NCI-H1694 (cell line): ENCODE measurements at places on chromosomes 11 and 22.

GRCh38 chr11:66857234-66857926 is 516 bp downstream of the LRFN4 start:
- DNase-seq = no peak

DNA sequence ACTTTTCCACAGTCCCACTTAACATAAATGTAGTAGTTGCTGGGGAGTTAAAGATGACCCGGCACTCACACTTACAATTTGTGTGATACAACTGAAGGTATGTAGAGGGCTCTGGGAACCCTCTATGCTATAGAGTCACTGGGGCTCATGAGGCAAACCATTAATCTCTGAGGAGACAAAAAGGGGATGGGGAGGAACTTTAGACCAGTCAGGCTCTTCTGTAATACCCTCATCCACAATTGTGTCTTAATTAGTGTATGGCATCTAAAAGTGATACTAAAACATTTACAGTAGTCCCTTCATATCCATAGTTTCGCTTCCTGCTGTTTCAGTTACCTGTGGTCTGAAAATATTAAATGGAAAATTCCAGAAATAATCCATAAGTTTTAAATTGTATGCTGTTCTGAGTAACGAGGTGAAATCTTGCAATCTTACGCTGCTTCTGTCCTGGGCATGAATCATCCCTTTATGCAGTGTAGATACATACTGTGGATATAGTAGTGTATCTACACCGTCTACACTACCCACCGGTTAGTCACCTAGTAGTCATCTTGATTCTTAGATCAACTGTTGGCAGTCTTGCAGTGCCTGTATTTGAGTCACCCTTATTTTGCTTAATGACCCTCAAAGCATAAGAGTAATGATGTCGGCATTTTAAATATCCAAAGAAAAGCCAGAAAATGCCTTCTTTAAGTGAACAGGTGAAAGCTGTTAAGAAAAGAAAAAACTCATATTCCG is 12.2 kb downstream of the CBL start:
- no peak for DNase-seq

DNA sequence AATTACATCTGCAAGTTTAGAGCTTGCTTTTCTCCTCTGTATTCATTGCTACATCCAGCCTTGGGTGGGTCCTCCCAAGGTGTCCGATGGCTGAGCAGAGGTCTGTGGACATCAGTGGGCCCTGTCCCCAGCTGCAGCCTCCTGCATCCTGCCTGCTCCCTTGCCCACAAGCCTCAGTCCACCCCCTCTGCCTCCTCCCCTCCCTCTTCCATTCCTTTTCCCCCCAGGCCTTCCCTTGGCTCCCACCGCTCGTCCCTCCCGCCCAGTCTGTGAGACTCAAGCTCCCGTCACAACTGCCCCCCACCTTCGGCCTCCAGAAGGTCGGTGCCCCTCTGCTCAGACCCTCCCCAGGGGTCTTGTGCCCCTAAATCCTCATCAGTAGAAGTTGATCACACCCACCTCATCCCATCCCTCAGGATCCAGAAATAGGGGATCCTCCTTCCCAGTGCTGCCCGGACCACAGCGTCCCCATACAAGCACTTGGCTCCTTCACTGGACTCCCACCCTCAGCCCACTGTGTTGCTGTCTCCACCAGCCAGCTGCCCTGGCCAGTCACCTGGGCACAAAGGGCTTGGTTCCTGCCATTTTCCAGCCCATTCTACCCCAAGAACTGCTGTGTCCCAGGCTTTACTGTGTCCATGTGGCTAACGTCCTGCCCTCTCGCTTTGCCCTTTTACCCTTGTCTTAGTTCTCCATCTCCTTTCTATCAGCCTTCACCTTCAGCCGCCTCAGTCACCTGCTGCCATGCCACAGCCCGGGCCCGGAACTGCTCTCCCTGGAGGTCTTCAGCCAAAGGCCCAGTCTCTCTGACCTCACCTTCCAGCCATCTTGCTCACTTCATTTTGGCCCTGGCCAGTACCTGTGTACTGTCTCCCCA is 2.2 kb upstream of the OMP start:
- no peak for DNase-seq

- DNase-seq = no peak
Observed at GRCh38 chr11:72686639-72687220, 12.5 kb upstream of the PDE2A start.

- DNase-seq = no peak
Observed at GRCh38 chr11:28296426-28296825, 188.2 kb downstream of the METTL15 start.

DNA sequence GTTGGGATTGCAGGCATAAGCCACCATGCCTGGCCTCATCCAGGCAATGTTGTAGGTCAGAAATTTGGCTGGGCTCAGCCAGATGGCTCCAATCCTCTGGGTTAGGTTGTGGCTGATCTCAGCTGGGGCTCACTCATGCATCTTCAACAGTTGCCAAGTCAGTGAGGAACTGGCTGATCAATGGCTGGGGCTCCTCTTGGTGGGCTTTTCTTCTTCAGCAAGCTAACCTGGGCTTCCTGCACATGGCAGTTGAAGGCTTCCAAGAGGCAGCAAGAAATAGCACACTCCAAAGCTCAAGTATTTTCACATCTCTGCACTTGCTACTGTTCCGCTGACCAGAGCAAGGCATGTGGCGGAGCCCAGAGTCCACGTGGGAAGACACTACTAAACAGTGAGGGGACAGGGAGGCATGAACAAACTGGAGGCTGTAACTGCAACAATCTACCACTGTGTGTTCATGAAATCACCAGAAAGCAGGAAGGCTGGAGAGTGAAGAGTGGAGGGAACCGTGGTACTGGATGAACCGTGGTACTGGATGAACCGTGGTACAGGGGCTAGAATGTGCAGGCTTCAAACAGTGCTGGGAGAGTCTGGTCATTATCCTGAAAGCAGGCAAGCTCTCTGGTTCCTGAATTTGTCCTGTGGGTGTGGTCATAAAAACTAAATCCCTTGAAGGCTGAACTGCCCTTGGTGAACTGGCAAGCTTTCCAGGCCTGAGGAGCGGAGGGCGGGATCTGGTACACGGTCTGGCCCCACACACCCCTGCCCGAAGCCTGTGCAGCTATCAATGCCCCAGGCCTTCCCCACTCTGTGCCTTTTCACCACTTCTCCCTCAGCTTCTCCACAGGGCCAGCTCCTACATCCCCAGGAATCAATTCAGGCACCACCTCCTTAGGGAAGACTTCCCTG is 20.2 kb downstream of the CHST1 start:
- no peak for DNase-seq

DNA sequence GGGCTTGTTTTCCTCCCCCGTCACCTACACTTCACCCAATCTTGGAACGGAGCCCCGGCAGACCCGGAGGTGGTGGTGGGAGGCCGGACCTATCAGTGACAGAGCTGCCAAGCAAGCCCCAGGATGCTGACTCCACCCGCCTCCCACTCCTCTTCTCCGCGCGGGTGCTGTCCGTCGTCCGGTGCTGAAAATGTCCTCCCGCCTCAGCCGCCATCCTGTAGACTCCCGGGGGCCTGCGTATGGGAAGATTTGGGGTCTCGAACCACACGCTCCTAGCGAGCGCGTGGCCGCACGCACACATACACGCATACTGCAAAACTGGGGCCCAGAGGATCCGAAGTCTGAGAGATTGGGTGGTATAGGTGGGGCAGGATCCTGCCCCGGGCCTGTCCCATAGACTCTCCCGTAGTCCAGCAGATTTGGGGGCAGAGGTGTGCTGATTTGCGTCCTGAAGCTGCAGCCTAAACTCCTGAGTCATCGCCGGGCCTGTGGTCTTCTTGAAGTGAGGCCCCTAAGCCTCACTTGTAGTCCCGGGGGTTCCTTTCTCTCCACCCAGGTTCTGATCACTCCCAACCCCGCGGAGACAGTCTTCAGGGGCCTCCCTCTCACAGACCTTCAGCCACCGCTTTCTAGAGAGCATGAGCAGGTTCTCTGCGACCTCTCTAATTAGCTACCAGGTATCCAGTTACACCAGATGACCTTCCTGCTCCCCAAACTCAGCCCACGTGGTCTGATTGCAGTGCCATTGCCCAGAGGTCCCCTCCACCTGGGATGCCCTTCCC is 796 bp upstream of the YIF1A start:
- DNase-seq = no peak
